ENCODE measurements at places on chromosomes 5 and 9.

- DNase-seq: no peak
Measured at GRCh38 chr5:160198146-160198545, 31.2 kb upstream of the FABP6 start.

DNA sequence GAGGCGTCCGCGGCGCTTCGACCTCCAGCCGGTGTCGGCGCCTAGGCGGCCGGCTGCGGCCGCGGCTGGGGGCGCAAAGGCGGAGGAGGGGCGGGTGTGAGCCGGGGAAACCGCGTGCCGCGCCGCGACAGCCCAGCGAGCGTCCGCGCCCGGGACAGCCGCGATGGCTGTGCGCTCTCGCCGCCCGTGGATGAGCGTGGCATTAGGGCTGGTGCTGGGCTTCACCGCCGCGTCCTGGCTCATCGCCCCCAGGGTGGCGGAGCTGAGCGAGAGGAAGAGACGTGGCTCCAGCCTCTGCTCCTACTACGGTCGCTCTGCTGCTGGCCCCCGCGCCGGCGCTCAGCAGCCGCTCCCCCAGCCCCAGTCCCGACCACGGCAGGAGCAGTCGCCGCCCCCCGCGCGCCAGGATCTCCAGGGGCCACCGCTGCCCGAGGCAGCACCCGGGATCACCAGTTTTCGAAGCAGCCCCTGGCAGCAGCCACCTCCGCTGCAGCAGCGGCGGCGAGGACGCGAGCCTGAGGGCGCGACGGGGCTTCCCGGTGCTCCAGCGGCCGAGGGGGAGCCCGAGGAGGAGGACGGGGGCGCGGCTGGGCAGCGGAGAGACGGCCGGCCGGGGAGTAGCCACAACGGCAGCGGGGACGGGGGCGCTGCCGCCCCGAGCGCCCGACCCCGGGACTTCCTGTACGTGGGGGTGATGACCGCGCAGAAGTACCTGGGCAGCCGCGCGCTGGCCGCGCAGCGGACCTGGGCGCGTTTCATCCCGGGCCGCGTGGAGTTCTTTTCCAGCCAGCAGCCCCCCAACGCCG lies 605 bp downstream of the CHSY3 start:
- no peak for DNase-seq

GRCh38 chr9:78291240-78291925 lies 5.5 kb upstream of the PSAT1 start:
- DNase-seq: no peak

DNA sequence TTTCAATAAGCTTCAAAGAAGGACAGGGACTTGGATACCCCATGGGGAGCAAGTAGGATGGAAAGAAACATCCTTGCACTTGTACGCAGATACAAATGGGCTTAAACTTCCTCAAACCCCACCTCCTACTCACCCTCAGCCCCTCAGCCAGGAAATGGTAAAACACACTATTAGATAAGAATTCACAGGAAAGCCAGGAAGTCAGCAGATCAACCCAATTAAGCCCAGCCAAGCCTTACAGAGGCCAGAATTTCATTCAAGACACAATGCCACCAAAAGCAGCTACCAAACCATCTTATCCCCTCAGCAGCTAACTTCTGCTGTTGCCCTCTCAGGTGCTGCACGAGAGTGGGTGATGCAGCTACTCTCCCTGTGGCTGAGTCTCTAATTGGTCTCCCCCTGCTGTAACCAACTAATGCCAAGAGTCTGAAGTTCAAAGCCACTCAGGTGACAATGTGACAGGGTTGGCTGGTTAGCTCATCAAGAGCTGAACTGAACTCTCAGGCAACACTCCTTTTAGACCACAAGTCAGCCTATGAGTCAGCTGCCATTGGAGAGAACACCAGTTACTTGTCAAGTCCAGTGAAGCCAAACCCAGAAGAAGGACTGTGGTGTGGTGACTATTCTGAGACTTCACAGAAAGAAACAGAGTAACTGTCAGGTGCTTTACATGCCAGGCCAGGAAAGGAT lies 201.9 kb downstream of the ZNF608 start:
- no peak for DNase-seq

- DNase-seq: no peak
Measured at GRCh38 chr5:179873588-179874110, 15.0 kb upstream of the MRNIP start.

GRCh38 chr9:5586391-5586802 lies 42.5 kb upstream of the RIC1 start:
- DNase-seq: no peak

GRCh38 chr9:113896713-113897112 lies 20.6 kb downstream of the ZNF618 start:
- DNase-seq: no peak
